ENCODE measurements at places on chromosomes 2 and 18.
A peak's percentile ranks its signal among the peaks of the same experiment; 100 is the strongest.

DNA sequence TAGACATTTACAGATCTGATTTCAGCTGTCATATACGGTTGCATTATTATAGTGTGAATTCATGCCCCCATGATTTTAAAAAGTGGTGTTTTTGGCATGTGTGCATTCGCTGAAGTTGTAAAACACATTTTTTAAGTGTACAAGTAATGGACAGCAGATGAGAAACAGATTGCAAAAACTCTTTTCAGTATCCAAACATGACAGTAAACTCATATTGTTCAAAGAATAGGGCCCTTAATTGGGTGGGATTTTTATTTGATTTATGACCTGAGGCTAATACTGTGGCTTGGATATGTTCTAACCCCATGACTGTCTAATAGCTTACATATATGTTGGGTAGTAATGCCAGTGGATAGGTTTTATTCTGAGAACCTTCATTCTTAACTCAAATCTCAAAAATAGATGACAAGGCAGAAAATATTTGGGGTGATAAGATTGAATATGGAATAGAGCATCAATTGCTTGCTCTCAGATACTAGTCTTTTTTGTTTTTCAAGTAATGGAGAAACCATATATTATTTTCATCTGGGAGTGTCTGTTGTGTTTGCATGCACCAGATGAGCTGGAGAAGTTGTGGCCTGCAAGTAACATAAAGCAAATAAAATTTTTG, 118.6 kb downstream of the PARD3B start:
- DNase-seq: no peak

- DNase-seq: no peak
Measured at GRCh38 chr2:232369126-232369951, 9.2 kb upstream of the ALPP start.

DNA sequence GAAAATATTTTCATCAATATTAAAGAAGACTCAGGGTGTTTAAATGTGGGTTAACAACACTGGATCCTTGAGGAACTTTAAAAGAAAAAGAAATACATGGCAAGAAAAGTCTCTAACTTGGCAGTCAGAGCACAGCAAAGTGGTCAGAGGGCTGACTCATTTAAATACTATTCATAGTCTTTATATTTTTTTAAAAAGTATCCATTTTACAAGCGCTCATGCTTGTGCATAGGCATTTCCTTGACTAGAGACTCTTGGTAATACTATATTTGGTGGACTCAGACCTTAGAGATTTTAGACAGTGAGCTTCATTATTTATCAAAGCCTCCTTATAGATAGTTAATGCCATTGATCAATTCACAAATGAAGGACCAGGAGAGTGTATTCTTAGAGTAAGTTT, 110.2 kb downstream of the ABCA12 start:
- DNase-seq: no peak

DNA sequence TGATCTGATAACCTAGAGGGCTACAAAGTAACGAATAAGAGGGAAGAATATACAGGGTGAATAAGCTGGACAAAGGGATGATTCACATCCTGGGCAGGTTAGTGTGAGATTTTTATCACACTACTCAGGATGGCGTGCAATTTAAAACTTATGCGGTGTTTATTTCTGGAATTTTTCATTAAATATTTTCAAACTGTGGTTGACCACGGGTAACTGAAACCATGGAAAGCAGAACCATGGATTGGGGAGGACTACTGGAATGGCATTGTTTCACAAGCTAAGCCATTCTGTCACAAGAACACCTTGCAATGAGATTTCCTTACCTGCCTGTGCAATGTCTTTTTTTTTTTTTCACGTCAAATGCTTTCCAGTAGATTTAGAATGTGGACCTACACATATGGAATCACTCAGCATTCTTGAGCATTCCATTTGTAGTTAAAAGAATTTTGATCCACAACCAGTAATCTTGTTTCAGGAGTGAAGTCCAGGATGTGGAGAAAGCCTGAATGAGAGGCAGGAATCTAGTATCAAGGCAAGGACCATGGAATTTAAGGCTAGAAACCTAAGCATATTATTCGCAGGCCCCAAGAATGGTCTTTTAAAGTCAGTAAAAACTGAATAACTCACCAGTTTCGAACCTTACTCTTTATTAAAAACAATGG, 8.0 kb upstream of the CDK15 start:
- DNase-seq: no peak

- peak; percentile 2 for DNase-seq
Measured at GRCh38 chr18:79937103-79937860, 14.2 kb downstream of the SLC66A2 start.

GRCh38 chr2:141242008-141242407, 888.8 kb downstream of the LRP1B start:
- no peak for DNase-seq

DNA sequence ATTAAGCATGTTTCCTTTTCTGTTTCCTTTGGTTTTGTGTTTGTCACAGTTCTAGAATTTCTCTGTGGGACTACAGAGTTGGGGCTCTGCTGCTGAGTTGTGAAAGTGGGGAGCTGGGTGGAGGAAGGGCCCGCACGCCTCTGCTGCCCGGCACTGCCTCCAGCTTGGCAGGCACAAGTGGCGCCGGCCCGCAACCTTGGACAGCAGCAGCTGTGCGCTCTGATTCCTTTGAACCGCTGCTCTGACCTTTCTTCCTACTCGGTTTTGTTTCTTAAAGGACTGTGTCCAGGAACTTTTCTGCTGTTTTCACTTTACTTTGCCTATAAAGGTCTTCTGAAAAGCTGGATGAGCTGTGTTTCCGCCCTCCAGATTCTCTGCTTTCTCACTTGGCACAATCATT, 137.6 kb upstream of the ALPP start:
- no peak for DNase-seq

DNA sequence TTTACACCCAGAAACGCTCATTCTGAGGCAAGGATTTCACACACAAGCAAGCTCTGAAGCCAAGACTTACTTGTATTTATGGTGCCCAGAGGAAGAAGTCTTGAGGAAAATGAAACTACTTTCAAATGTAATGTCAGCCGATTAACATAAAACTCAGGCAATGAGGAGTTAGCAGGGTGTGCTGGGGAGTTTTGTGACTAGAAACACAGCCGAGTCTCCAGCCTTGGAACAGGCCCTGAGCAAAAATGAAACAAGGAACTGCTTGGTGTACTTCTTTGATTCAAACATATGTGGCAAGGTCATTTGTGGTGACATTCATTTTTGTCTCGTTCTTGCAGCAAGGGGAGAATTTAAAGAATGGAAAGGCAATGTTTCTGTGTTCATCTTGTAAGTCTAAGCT, 4.5 kb downstream of the DYTN start:
- DNase-seq: no peak

GRCh38 chr2:238114851-238115660, 14.9 kb downstream of the ESPNL start:
- DNase-seq: no peak

DNA sequence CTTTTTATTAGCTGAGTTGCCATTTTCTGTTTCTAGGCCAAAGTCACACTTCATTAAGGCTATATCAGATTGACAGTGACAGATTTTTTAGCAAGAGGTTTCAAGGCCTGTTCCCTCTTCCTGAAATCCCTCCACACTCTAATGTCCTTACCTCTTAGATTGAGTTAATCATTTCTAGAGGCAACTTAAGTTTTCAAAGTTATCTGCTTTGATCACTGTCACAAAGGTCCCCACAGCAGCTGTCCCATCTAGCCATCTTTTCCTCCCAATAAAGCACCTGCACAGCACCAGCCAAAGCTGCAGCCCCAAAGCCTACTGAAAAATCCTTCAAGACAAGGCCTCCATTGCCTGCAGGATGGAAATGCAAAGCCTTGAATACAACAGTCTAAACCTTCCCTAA, 13.4 kb downstream of the AMMECR1L start:
- DNase-seq: no peak

DNA sequence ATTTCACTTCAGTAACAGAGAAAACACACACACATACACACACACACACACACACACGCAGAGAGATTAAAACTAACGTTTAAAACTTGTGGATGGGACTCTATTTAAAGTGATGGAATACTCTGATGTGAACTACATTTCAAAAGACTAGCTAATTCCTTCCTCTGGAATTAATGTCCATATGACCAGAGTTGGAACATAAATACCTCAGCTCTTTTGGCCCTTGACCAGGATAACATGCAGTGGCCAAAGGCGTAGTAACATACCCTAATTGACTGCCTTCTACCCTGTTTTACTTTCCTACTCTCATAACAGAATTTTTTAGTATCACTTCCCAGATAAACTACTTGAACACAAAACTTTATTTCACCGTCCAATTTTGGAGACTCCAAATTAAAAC, 671.3 kb upstream of the CHAC2 start:
- DNase-seq: no peak

- DNase-seq: no peak
Measured at GRCh38 chr2:226993171-226993570, 157.3 kb downstream of the RHBDD1 start.

DNA sequence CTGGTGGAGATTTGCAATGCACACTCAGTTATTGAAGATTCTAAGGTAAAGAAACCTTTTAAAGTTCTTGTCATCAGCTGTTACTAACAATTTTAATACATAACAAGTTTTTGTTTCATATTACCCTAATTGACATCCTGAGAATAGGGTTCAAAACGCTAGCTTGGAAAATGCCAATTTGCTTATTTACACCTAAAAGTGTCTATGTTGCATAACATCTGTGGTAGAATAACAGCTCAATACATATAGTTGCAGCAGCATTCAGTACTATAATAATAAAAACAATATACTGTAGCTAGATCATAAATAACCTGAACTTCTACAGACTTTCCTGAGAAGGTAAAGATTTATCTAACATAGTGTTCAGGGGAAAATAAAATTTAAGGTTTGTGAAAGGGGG, 219.0 kb downstream of the OSR1 start:
- no peak for DNase-seq

DNA sequence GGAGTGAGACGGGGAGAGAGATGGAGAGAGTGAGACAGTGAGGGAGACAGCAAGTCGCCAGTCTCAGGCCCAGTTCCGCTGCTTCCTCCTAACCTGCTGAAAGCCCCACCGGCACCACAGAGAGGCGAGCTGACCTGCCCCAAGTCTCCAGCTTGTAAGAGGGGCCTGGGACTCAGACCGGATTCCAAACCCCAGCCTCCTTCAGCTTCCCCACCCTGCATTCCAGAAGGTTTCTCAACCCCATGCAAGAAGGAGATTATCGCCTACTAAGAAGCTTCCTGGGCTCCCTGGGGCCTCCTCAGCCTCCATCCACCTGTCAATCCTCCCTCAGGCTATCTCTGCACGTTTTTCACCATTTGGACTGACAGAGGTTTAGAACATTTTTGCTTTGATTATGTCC, 173.1 kb upstream of the RAB6C start:
- no peak for DNase-seq

DNA sequence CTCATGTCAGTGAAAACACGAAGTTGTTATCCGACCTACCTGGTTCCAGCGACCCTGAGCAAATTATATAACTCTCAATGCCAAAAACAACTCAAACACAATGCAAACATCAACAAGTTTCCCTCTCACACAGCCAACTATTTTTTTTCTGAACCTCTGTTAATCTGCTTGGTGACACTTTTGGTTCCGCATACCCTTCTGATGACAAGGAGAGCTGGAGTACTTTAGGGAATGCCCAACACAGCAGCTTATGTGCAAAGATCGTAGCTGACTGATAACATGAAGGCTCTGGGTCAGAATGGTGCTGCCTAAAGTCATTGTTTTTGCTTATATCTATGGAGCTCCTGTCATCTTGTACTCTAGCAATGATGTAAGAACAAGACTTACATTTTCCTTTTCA, 72.7 kb upstream of the CCDC68 start:
- no peak for DNase-seq

DNA sequence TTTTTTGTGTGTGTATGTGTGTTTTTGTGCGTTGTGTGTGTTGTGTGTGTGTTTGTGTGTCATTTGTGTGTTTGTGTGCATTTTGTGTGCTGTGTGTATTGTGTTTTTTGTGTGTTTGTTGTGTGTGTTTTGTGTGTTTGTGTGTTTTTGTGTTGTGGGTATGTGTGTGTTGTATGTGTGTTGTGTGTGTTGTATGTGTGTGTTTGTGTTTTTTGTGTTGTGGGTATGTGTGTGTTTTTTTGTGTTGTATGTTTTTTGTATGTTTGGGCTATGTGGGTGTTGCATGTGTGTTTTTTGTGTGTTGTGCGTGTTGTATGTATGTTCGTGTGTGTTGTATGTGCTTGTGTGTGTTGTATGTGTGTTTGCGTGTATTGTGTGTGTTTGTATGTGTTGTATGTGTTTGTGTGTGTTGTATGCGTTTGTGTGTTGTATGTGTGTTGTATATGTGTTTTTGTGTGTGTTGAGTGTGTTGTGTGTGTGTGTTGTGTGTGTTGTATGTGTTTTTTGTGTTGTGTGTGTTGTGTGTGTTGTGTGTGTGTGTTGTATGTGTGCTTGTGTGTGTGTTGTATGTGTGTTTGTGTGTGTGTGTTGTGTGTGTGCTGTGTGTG, 275.3 kb downstream of the HRH4 start:
- no peak for DNase-seq

GRCh38 chr2:187991389-187991788, 300.3 kb upstream of the GULP1 start:
- DNase-seq: no peak

DNA sequence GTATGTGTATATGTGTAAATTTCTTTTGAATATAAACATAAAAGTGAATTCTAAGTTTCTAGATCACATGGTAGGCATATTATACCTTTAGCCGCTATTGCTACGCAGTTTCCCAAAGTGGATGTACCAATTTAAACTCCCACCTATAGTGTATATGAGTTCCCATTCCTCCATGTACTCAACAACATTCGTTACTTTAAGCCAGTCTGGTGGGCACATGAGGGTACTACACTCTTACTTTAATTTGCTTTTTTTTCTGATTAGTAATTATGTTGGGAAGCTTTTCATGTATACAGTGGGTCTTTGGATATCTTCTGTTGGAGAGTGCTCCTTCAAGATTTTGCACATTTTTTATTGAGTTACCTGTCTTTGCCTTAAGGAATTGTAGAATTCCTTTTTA, 683.8 kb downstream of the ERBB4 start:
- DNase-seq: no peak

- no peak for DNase-seq
Measured at GRCh38 chr2:216369821-216370220, 2.5 kb downstream of the MARCHF4 start.

DNA sequence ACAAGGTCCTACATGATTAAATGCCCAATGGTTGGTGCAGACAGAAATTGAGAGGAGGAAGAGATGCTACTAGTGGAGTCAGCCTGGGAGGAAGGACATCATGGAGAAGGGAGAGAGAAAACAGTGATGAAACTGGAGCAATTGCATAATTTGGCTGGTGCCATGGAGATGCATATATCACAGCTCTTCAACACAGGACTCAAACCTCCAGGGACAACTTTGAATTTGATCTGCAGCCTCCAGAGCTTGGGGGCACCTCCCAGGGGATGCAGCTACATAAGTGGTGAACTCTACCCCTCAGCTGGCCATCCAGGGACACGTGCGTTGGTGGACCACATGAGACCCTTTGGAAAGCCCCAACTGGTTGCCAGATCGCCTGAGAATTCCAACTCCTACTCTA, 80.4 kb downstream of the CTAGE1 start:
- DNase-seq: peak; percentile 55

GRCh38 chr2:6423944-6424343, 441.8 kb downstream of the CMPK2 start:
- DNase-seq: no peak

GRCh38 chr2:29314816-29315571, 199.8 kb downstream of the CLIP4 start:
- no peak for DNase-seq

GRCh38 chr2:20917287-20917660, 94.4 kb upstream of the LDAH start:
- no peak for DNase-seq

Measured in uterus (tissue), 4 donors.